ENCODE measurements at places on chromosomes 4 and X. TPM values are rescaled to one million over a fixed set of nuclear protein-coding genes. Genes with fewer than 3 reads are reported as not detected.
A peak's percentile ranks its signal among the peaks of the same experiment; 100 is the strongest.

Gene ACOX3
- total RNA-seq = 41.5 TPM

Gene STAP1
- not detected for total RNA-seq

DNA sequence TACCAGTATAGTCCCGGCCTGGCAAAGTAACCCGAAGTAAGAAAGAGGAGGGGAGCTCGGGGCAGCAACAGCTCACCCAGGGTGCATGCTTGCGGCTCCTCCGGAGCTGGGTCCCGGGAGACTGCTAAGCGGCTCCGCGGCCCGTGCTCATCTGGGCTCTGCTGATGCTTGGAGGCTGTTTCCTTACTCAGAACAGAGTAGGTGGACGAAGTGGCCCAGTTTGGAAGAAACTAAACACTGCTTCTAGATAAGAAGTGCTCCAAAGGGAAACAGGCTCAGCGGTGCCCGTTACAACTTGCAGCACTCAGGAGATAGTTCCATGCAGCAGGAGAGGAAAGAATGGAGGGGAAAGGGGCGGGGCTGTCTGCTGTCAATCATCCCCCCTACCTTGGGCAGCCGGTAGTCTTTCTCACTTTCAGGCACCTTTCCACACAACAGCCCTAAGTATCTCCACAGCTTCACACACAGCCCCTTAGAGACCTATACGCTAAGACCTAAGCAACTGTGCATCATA, at the start of gene COL4A6:
TSS of gene COL4A6 (minus strand) at position 313 of the 514 bp plus-strand sequence. CDS start at position 87, 226 bp downstream.
- no peak for DNase-seq

- DNase-seq = peak; percentile 20
Observed at GRCh38 chrX:78514852-78515251, 144.3 kb downstream of the RTL3 start.
